Hippocampal formation (tissue), 2 donors: ENCODE measurements at places on chromosomes 5 and 9.

- peak; percentile 48 for DNase-seq
Measured at GRCh38 chr5:61625137-61625561, 293.1 kb downstream of the ZSWIM6 start.

DNA sequence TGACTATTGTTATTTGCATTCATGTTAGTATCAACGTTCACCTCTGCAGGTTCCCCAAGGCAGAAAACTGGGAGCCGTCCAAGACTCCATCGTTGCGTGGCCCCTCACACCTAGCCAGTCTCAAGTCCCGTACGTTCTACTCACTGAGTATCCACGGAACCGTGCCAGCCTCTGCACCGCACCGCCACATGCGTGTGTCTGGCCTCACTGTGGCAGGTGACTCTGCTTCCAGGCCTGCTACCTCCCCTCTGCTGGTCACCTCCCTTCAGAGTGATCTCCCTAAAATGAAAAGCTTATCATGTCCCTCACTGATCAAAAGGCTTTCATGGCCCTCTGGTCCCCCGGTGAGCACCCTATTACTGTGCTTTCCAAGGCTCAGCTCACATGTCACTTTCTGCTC, 108.1 kb downstream of the GABBR2 start:
- DNase-seq: no peak

- no peak for DNase-seq
Measured at GRCh38 chr5:146574713-146575112, 58.7 kb upstream of the GPR151 start.

- peak; percentile 40 for DNase-seq
Measured at GRCh38 chr5:174581479-174581878, 142.9 kb upstream of the MSX2 start.

GRCh38 chr5:60505373-60506171, 194.4 kb downstream of the DEPDC1B start:
- DNase-seq: peak; percentile 45

DNA sequence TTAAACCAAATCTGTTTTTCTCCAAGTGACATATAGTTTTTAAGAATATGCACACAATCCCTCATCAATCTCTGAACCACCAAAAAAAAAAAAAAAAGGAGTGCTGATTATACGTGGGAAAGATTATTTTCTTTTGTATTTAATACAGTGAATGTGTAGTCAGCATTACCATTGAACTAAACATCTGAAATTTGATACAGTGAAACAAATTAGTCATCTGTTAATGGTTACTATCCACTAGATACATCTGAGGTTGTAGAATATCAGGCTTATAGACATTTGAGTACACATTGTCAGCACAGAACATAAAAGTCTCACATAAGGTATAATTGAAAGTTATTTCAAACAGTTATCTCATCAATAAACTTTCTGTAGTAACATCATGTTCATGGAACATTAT, 87.0 kb downstream of the SLF1 start:
- no peak for DNase-seq

- DNase-seq: no peak
Measured at GRCh38 chr9:33154371-33154770, 12.8 kb downstream of the B4GALT1 start.

GRCh38 chr9:136700304-136700703, 12.1 kb upstream of the DIPK1B start:
- no peak for DNase-seq

- no peak for DNase-seq
Measured at GRCh38 chr5:65822710-65823109, 100.7 kb downstream of the NLN start.

DNA sequence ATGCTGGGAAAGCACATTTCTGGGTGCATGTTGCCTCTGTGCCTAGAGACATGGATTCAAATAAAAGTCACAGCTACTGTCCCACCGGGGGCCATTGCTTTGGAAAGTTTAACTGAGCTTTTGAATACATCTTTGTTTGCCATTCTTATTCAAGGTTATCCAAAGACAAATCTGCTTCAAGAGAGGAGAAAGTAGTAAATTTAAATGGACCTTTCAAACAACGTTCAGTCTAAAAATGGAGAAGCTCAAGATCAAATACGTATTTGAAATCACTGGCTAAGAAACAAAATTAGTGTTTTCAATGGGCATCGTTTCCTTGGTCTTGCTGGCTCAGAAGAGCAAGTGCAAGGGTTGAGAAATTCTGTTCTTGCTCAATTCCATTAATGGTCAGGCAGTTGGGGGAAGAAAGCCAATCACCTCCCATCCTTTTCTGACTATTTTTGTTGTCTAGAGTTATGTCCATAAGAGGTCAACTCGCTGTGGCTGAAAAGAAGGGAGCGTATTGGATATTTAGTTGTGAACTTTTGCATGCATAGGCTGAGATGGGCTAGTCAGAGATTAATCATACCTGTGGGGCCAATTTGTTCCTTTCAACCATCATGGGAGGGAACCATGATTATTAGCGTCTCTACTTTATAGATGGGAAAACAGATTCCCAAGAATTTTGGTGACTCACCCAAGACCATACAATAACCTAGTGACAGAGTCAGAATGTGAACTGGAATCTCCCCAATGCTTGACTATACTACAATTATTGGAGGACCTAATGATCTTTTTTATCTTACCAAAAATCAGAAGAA, 276.2 kb upstream of the TNC start:
- DNase-seq: peak; percentile 5

DNA sequence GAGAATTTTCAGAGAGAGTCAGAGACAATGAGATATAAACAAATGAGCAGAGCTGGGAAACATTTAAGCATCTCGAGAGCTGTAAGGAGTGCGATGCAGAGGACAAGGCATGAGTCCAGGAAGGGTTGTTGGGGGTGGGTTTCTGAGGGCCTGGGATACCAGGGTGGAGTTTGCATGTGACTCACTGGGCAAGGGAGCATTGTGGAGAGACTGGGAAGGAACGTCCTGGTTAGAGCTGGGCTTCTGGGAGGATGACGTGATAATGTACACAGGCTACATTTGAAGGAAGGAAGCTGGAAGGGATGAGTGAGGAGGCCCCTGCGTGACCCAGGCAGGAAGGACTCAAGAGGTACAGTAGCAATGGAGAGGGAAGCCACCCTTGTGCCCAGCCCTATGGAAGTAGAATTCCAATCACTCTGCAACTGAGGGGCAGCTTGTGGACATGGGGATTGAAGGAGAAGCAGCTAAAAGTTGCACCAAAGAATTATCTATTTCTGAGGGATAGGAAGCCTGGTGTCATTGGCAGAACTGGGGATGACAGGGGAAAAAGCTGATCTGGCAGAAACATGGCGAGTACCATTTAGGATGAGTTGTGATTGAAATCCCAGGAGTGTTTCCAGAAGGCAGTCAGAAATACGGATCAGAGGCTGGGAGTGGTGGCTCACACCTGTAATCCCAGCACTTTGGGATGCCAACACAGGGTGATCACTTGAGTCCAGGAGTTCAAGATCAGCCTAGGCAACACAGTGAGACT, 59.3 kb upstream of the AFAP1L1 start:
- no peak for DNase-seq
